ENCODE measurements at places on chromosomes 1 and 21. TPM values are rescaled to one million over a fixed set of nuclear protein-coding genes. Genes with fewer than 3 reads are reported as not detected.

DNA sequence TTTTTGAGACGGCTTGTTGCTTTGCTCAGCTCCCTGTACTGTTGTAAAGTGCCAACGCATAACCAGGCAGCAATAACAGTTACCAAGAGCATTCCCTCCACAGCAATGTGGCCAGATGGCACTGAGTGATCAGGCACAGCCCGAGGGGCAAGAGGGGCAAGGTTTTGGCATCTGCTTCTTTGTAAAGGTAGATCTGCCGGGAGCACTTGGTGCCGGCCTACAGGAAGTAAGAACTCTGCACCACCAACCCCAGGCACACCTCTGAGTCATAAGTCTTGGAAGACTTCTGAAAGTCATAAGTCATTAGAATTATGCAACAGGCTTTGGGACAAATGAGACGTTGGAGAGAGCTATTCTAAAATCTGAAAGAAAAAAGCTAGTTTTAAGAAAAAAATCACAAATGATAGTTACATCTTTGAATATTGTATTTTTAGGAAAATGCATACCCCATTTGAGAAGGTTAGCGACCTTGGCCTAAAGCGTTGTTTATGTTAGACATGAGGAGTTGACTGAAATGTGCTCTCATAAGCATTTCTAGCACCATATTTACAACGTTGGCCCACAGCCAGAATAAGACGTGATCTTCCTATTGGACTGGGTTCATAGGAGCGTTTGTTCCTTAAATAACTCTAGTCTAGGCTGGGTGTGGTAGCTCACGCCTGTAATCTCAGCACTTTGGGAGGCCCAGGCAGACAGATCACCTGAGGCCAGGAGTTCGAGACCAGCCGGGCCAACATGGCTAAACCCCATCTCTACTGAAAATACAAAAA is 37.7 kb upstream of the MAP10 start:
- H3K36me3 ChIP-seq: no peaks in the 10 kb centered on the region
- H3K27me3 ChIP-seq: peaks cover 3% of the 10 kb centered on the region
- no peaks in the 10 kb centered on the region for H3K4me1 ChIP-seq
- no peak overlapping the region for H3K27ac ChIP-seq

The SHISAL2A gene
- 14.6 TPM for total RNA-seq

DNA sequence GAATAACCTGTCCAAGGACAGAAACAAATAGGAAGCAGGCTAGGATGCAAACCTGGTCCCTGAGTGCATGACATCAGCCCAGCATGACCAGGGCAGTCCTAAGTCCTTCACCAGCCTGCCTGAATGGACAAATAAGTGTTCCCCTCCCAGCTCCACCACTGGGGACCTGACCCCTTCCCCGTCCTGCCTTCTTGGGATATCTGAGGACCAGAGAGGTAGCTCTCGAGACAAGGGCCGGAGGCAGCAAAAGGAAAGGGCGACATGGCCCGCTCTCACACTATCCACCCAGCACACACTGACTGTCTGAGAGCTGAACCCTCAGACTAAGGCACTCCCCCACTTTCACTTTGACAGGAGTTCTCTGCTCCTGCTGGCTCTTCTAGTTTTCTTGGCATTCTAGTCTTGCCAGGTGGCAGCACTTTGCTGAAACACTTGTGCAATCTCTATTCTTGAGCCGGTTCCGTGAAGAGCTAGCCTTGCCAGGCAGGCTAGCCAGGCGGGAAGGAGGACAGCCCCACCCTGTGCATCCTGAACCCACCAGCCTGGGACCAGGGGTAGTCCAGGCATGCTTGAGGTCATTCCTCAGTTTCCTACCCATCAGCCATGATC is 251.1 kb upstream of the RAB4A start:
- DNase-seq: no peak
- H3K4me3 ChIP-seq: no peak overlapping the region
- no peak overlapping the region for H3K27ac ChIP-seq
- H3K36me3 ChIP-seq: no peaks in the 10 kb centered on the region

The OR2T11 gene
- total RNA-seq: not detected

DNA sequence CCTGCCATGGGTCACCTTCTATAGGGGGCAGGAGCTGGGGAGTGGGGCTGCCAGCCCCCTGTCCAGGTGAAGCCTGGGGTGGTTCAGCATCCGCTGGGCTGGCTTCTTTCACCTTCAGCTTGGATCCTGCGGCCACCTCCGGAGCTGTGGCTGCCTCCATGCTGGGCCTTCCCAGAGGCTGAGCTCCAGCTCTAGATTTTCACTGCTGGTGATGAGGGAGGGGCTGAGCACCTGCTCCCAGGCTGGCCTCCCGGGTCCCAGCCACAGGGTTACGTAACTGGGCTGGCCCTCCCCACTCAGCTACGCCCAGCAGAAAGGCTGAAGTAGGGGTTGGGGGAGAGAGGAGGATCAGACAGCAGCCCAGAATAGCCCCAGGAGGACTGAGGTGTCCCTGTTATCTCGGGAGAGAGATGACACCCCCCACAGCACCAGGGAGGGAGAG is at the start of gene MYBPHL:
MYBPHL (minus strand) TSS at position 180 of the 442 bp plus-strand sequence; CDS start at position 160, 20 bp downstream.
- no peaks in the 10 kb centered on the region for H3K4me1 ChIP-seq
- H3K27me3 ChIP-seq: no peaks in the 10 kb centered on the region
- no peak within 1 kb of the TSS for H3K4me3 ChIP-seq

DNA sequence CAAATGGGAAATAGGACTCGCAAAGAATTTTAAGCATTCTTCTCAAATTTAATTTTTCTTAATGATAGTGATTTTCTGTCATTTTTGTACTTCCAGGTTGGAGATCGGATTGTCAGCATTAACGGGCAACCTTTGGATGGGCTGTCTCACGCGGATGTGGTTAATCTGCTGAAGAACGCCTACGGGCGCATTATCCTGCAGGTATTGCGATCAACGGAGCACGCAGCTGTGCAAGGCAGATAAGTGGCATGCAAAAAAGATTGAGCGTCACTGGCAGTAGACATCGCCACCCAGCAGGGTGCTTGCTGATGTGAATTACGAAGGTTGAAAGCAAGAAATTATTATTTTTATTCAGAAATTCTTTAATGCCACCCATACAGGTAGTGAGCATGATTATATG is 65.9 kb upstream of the L1TD1 start:
- no peak overlapping the region for H3K27ac ChIP-seq
- H3K4me1 ChIP-seq: no peaks in the 10 kb centered on the region
- H3K4me3 ChIP-seq: no peak overlapping the region
- H3K36me3 ChIP-seq: peaks cover 2% of the 10 kb centered on the region

- no peaks in the 10 kb centered on the region for H3K27me3 ChIP-seq
- no peak overlapping the region for H3K27ac ChIP-seq
- peaks cover 54% of the 10 kb centered on the region for H3K4me1 ChIP-seq
- DNase-seq: peak; percentile 32
- peaks cover 6% of the 10 kb centered on the region for H3K36me3 ChIP-seq
Measured at GRCh38 chr1:202798260-202798659, 10.0 kb downstream of the KDM5B start.

The SPAG17 gene
- total RNA-seq: not detected

DNA sequence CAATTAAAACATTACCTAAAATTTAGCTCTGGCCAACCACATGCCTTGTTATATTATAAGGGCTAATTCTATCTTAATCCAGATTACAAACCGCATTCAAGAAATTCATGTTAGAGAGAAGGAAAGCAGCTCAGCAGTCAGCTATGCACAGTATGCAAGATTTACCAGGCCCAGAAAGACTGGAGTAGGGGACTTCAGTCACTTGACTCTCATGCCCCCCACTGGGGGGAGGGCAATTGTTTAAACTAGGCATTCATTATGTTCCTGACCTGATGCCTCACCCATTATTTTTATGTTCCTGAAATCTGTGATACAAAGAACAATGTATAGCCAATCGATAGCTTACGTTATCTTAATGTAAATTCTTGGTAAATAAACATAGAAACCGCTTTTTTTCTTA is 96.9 kb downstream of the ZNF644 start:
- no peak overlapping the region for H3K27ac ChIP-seq
- H3K4me1 ChIP-seq: peaks cover 75% of the 10 kb centered on the region
- H3K4me3 ChIP-seq: no peak overlapping the region
- H3K36me3 ChIP-seq: peaks cover 33% of the 10 kb centered on the region
- DNase-seq: no peak

The MTF1 gene
- total RNA-seq: 17.7 TPM

The HES2 gene
- total RNA-seq: not detected

DNA sequence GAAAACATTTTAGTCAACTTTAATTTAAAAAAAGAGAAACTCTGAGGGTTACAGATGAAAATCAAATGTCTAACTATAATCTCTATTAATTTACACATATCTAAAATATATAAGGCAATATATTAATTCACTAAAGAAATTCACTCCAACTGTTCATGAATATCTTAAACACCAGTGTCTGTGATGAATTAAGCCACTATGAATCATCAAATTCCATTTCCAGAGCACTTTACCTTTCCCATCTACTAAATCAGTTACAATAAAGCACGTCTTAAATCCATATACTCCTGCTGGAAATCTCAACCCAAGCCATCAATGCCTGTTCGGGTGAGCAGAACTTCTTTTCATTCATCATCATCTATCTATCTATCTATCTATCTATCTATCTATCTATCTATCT is 4.3 kb downstream of the TAF5L start:
- H3K27ac ChIP-seq: no peak overlapping the region
- H3K36me3 ChIP-seq: peaks cover 3% of the 10 kb centered on the region
- H3K4me3 ChIP-seq: no peak overlapping the region
- DNase-seq: no peak
- H3K4me1 ChIP-seq: peaks cover 49% of the 10 kb centered on the region

DNA sequence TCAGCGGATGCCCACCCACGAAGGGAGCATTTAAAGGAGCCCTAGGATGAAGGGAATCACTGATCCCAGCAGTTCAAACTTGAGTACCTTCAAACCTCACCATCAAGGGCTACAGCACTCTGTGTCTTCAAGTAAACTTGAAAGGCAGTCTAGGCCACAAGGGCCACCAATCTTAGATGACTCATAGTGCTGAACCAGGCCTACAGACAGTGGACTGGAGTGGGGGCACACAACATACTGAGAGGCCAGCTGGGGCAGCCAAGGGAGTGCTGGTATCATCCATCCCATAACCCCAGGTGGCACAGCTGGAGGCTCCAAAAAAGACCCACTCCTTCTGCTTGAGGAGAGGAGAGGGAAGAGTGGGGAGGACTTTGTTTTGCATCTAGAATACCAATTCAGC is 345.4 kb downstream of the DUSP10 start:
- H3K4me1 ChIP-seq: no peaks in the 10 kb centered on the region
- no peak overlapping the region for H3K27ac ChIP-seq
- no peak for DNase-seq
- H3K36me3 ChIP-seq: no peaks in the 10 kb centered on the region

GRCh38 chr1:82226186-82226505 is 425.4 kb downstream of the ADGRL2 start:
- no peaks in the 10 kb centered on the region for H3K4me1 ChIP-seq
- H3K4me3 ChIP-seq: no peak overlapping the region
- no peaks in the 10 kb centered on the region for H3K27me3 ChIP-seq
- DNase-seq: no peak

- peaks cover 15% of the 10 kb centered on the region for H3K4me1 ChIP-seq
- no peak overlapping the region for H3K27ac ChIP-seq
- DNase-seq: peak; percentile 6
- peaks cover 13% of the 10 kb centered on the region for H3K36me3 ChIP-seq
Measured at GRCh38 chr1:153881751-153882150, 41.0 kb downstream of the GATAD2B start.

DNA sequence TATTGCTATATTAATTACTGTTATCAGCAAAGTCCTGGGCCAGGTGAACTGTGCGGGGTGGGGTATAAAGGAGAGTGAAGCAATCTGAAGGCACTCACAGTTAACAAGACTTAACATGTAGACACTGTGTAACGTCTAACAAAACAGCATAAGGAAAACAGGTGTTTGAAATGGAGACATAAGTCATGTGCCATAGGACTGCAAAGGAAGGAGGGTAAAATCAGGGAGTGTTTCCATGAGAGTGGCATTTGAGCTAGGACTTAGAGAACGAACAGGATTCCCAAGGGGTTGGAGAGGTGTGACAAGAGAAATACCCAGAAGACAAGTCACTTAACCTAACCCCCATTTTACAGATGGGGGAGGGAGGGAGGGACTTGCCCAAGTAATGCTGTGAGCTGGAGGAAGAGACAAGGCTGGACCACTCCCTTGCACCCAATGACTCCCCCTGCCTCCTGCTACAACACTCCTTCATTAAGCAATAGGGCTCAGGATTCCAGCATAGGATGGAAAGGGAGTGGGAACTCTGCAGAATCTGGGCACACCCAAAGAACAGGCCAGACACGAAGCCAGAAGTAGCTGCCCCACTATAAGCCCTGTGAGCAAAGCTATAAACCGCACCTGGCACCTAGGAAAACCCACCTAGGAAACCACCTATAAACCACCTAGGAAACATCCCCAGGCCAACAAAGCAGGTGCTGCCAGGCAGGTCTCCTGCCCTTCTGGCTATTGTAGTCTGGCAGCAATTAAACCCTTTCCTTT is 6.6 kb downstream of the PEF1 start:
- H3K4me1 ChIP-seq: peaks cover 9% of the 10 kb centered on the region
- no peaks in the 10 kb centered on the region for H3K27me3 ChIP-seq
- H3K4me3 ChIP-seq: no peak overlapping the region
- no peak overlapping the region for H3K27ac ChIP-seq

The MAP3K21 gene
- total RNA-seq: 2.7 TPM

The ABCG1 gene
- 12.7 TPM for total RNA-seq

GRCh38 chr1:17108360-17108759 is 10.9 kb downstream of the PADI2 start:
- H3K4me1 ChIP-seq: no peaks in the 10 kb centered on the region
- DNase-seq: no peak
- no peak overlapping the region for H3K27ac ChIP-seq

- H3K4me1 ChIP-seq: peaks cover 52% of the 10 kb centered on the region
- H3K27ac ChIP-seq: peak within 1 kb of the TSS; percentile 82
- peaks cover 24% of the 10 kb centered on the region for H3K36me3 ChIP-seq
- H3K27me3 ChIP-seq: no peaks in the 10 kb centered on the region
- peak; percentile 62 for DNase-seq
Measured at GRCh38 chr1:151047591-151047924, at the start of gene C1orf56. TSS of gene C1orf56 (plus strand) at chr1:151047751. CDS start at chr1:151047848, 97 bp downstream.

The CYP4A22 gene
- total RNA-seq: not detected

GRCh38 chr1:157047062-157047410 is 1.5 kb upstream of the ARHGEF11 start:
- no peak overlapping the region for H3K4me3 ChIP-seq
- H3K27ac ChIP-seq: no peak overlapping the region
- peaks cover 63% of the 10 kb centered on the region for H3K27me3 ChIP-seq
- no peaks in the 10 kb centered on the region for H3K36me3 ChIP-seq
- H3K4me1 ChIP-seq: peaks cover 14% of the 10 kb centered on the region
- no peak for DNase-seq

The CR1L gene
- not detected for total RNA-seq

DNA sequence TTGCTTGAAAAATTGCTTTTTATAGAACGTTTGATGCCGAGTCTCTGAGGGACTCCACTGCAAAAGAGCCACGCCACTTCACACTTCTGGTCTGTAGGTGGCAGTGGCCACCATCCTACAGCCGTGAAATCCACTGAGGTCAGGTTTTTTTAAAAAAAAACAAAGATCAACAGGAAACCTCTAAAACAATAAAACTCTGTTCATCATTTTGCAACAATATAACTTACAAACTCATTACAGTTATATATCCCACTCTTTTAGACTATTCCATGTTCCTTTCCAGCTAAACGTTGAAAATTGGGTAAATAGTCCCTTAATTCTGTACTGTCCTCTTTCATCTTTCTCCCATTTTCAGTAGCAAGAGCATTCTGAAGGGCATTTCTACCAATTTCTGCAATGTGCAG is 64.6 kb upstream of the FMN2 start:
- no peak overlapping the region for H3K27ac ChIP-seq
- no peaks in the 10 kb centered on the region for H3K27me3 ChIP-seq
- no peaks in the 10 kb centered on the region for H3K4me1 ChIP-seq
- no peak overlapping the region for H3K4me3 ChIP-seq
- no peaks in the 10 kb centered on the region for H3K36me3 ChIP-seq

- DNase-seq: no peak
- no peak overlapping the region for H3K4me3 ChIP-seq
- H3K4me1 ChIP-seq: peaks cover 35% of the 10 kb centered on the region
- H3K27ac ChIP-seq: no peak overlapping the region
- H3K36me3 ChIP-seq: no peaks in the 10 kb centered on the region
- peaks cover 17% of the 10 kb centered on the region for H3K27me3 ChIP-seq
Measured at GRCh38 chr1:91889717-91890459, 3.9 kb upstream of the TGFBR3 start.

Data from activated CD8-positive, alpha-beta T cell treated with anti-CD3 and anti-CD28 coated beads for 36 hours (primary cell).